ENCODE measurements at places on chromosomes 12 and 14.
A peak's percentile ranks its signal among the peaks of the same experiment; 100 is the strongest.

GRCh38 chr12:80549298-80549697 is 105.3 kb downstream of the PTPRQ start:
- DNase-seq: no peak

GRCh38 chr12:2654311-2654710 is 140.5 kb upstream of the FKBP4 start:
- no peak for DNase-seq

GRCh38 chr14:101953151-101953550 is 11.2 kb upstream of the DYNC1H1 start:
- no peak for DNase-seq

DNA sequence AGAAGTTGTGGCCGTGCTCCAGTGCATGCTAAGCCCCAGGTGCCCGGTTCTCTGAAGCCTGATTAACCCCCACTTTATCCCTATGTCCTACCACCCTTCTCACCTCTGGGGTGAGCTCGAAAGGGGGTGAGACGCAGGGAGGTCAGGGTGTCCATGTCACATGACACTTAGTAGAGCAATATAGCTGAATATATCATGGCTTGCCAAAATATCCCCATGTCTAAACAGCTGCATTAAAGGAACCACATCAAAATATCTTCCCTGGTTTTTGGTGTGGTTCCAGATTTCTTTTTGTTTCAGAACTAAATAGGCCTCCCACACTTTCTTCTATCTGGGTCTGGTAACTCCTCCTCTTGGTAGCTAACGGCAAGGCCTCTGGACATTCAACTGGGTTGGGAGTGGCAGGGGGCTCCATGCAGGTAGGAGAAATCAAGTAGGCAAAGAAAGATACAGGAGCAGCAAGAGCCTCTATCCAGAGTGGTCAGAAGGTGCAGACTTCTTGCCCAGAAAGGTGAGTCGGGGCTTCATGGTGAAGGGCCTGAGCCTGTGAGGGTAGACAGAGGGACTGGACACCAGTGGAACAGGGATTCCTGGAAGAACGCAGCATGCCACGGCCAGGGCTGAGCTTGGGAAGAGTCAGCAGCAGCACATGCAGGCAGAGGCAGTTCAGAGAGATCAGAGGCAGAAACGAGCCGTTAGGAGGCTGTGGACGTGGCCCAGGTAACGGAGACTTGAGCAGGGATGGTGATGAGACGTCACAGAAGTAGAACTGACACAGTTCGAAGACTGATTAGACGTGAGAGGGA is 202.8 kb upstream of the DIO3 start:
- no peak for DNase-seq

DNA sequence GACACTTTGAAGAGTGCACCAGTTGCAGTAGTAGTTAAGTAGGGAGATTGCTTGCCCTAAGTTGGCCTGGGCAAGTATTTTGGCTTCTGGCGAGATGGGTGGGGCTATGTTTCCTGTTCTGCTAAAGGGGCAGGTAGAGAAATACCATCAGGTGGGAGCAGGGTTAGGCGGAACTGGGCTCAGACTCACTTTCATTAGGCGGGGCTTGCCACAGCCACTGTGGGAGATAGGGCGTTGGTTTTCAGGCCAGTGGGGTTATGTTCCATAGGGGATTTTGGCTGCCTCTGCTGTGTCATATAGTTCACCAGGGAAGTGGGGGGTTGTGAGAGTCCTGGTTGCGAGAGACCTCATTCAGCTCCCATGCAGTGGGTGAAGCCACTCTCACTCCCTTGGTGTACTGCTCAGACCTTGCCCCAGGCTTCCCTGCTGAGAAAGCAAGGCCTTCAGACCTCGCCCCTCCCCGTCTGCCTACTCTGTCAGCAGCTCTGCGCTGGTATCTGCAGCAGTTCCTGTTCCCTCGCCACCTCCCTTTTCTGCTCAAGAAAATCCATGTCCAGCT is 43.3 kb downstream of the AEBP2 start:
- DNase-seq: peak; percentile 6

- DNase-seq: no peak
Observed at GRCh38 chr14:79730953-79731352, 480.4 kb downstream of the DIO2 start.

All from stimulated activated CD8-positive, alpha-beta memory T cell treated with anti-CD3 and anti-CD28 coated beads, Interleukin-4, amount 100 ng/mL, for 1 hour (primary cell).